ENCODE measurements at places on chromosomes 16 and 17.

- DNase-seq: no peak
These were observed 15.7 kb downstream of the ELAC2 start for GRCh38 chr17:13001991-13002615.

DNA sequence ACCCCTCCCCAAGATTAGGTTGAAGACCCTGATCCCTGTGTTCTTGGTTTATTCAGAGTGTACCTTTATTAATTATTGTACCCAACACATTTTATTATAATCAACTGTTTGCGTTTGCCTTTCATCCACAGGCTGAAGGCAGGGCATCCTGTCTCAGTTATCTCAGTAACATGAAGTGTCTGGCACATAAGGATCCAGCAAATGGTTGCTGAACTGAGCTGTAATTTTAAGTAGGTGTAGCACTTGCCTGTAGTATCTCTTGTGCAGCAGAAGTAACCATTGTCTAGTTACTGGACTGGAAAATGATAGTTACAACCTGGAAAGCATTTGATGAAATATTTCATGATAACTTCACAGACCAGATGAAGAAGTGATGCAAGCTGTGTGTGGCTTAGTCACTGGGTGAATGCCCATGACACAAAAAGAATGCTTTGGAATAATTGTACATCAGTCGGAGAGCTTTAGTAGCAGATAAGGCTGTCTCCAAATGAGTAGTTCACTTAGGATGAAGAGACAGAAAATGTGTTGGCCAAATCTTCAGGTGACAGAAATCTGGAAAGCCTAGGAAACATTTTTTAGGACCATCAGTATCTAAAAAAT, 56.6 kb downstream of the ESRP2 start:
- no peak for DNase-seq

- DNase-seq: no peak
These were observed 103.8 kb downstream of the SSH2 start for GRCh38 chr17:29826114-29826692.

DNA sequence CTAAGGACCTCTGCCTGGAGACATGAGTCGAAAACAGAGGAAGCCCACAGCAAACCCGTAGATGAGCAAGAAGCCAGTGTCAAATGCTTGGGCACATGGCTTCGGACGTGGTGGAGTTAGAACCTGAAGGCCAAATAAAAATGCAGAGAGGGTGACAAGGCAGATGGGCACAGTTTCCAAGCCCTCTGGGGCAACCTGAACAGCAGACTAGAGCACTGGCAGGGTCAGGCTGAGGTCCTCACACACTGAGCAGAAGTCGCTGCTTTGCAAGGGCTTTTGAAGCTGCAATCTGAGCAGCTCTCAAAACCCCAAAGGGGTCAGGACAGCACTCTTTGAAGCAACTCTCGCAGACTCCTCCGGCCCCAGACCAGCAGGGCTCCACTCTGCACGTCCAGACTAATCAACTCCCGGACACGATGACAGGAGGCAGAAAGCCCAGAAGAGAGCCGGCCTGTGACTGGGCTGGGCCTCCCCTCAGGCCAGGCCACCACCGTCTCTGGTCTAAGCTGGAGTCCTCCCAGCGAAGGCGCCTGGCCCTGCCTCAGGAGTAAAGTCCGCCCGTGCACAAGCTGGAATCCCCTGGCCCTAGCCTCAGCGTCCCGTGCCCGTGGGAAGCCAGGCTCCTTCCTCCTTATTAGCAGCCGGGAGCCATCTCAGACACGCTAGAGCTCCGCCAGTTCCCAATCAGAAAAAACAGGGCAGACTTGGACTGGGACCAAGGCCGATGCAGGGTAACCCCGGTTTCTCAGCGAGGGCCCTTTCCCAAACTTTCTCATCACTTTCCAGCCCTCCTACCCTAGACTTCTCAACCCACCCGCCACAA, 924 bp downstream of the SMARCD2 start:
- DNase-seq: no peak

DNA sequence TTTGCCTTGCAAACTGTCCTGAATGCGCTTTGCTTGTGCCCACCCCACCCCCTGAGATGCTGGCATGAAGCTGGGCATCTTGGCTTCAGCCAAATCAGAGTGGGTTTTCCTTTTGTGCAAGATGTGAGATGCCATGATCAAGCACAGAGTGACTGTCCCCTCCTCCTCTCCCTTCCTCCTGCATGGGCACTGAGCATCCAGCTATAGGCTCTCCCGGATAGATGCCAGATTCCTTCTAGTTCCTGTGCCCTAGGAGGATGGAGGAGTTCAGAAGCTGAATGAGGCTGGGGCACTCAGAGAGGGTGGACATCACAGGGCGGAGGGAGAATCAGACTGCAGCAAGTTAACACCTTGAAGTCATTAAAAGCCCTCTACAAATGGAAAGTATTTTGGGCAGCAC, 384.1 kb upstream of the CCL2 start:
- DNase-seq: no peak

DNA sequence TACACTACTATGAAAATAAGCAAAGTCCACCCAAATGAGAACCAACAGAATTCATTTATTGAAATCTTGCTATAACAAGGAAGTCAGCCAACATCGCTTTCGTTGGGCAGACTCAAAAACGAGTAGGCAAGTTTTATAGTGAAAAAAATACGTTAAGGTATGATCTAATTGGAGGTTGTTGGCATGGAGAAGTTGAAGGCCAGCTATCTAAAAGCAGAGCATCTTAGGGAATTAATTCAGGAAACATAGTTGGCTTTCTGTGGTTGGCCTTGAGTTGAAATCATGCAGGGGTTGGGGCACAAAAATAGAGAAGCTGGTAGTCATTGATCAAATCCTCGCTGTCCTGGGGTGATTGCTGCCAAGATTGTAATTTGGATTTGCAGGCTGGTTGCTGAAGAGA, 118.3 kb downstream of the PPM1E start:
- no peak for DNase-seq

DNA sequence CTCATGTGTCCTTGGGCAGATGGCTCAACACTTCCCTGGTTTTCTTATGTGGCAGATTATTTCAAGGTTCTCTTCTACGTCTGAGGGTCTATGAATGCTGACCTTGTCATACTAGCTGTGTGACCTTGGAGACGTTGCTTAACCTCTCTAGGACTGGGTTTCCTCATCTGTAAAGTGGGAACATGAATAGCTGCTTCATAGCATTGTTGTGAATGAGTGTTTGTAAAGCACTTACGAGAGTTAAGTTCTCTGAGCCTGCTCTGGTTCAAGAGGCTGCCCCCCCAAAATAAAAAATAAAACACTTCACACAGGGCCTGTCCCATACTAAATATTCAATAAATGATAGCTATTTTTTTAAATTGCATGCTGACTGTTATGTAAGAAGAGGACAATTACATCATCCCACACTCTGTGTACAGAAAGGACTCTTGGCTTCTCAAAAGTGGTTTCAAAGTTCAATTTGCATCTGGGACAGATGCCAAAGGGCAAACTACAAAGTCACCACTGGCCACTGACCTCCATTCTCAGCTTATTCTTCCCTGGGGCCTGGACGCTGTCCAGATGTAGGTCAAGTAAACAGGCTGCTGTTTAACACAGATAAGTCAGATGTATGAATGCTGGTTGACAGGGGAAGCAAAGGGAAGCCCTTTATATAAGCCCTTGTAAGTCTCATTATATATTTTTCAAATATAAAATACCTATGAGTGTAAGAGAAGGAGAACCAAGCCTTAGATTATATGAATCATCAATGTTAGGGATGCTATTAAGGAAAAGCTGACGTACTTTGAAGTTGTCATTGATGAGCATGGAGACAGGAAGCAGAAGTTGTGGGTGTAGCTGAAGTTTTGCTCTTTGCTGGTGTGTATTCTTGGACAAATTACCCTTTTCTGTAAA, 15.4 kb upstream of the NDEL1 start:
- DNase-seq: no peak

GRCh38 chr16:87959391-87959990, 8.3 kb downstream of the BANP start:
- no peak for DNase-seq

- no peak for DNase-seq
These were observed 6.3 kb upstream of the USP31 start for GRCh38 chr16:23155445-23156049.

DNA sequence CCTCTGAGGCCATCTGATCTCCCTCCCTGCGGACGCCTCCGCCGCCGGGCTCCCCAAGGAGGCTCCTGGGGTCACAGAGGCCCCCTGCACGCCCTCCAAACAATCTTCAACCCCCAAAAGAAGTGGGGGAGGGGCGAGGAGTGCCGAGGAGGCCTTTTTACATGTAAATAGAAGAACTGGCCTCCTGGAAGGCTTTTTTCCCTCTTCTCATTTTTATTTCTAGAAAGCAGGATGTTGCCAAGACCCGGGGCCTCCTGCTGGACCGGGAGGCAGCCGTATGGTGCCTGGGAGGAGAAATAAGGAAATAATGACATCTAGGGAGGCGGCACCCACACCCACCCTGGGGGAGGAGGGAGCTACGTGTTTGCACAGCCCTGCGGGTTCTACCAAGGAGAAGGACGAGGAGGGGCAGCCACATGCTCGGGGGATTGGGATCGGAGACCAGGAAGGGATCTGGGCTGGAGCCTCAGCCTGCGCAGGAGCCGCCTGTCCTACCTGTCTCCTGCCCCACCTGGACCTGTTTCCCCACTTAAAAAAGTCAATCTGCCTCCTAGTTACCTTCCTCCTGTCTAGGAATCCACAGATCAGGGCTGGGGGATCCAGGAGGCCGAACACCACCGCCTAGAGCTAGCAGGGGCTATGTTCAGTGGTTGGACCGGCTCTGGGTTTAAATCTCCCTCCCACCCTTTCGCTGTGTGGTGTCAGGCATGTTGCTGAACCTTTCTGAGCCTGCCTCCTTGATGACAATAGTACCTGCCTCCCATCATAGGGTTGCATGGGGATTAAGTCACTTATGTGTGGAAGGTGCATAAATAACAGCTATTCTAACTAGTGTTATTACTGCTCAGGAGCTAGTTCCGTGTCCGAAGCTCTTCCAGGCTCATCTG, 175.7 kb upstream of the GSE1 start:
- DNase-seq: no peak

GRCh38 chr16:69927056-69927757, 23.9 kb upstream of the CLEC18A start:
- DNase-seq: no peak

DNA sequence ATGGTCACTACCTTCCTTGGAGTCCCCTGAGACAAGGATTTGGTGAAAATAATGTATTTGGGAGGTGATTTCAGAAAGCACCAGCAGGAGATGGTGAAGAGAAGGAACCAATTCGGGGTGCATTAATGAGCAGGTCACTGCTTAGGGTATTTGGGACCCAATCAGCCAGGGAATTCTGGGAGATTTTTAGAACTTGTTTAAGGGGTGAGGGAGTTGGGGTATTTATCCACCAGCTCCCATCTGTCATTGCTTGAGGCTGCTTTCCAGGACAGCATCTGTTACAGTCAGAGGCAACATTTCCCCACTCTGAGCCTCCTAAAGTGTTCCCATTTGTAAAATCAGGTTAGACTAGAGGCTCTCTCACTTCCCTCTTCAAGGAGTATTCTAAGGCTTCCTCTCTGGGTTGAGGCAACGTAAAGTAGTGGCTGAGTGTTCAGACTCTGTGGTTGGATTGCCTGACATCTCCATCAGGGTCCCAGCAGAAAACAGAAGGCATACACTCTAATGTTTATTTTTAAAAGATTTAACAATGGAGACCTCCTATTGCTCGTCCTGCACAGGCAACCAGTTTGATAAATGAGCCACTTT, 60.9 kb downstream of the CLEC19A start:
- no peak for DNase-seq

DNA sequence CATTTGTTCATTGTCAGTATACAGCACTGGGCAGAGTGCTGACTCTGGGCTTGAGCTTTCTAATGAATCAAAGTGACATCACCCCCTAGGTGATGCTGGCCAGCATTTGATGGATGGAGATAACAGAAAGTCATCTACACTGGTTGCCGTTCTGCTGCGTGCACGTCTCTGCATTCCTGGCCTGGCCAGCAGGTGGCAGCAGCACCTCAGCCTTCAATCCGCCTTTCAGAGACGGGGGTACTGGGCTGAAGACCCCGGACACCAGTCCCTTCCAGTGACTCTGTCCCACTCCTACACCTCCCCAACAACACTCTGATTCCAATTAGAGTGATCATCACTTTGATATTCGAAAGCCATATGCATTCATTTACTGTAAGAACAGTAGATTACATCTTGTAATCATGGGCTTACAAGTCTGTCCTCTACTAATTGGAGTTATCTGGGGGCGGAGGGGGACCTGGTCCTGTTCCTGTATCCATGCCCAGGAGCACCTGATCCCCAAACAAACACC, 6.0 kb downstream of the CPSF4L start:
- peak; percentile 52 for DNase-seq
